ENCODE measurements at places on chromosomes 5 and 9. TPM values are rescaled to one million over a fixed set of nuclear protein-coding genes. Genes with fewer than 3 reads are reported as not detected.
A peak's percentile ranks its signal among the peaks of the same experiment; 100 is the strongest.

The ADAMTS2 gene
- total RNA-seq: 8.8 TPM

The SPAG8 gene
- total RNA-seq: 2.9 TPM

The EEIG1 gene
- 25.6 TPM for total RNA-seq

The CAPSL gene
- total RNA-seq: not detected

DNA sequence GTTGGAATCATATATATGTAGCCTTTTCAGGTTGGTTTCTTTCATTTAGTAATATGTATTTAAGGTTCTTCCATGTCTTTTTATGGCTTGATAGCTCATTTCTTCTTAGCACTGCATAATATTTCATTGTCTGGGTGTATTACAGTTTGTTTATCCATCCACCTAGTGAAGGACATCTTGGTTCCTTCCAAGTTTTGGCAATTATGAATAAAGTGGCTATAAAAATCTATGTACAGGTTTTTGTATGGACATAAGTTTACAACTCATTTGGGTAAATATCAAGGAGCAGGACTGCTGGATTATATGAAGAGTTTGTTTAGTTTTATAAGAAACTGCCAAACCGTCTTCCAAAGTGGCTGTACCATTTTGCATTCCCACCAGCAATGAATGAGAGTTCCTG is 11.7 kb downstream of the PPP6C start:
- DNase-seq: no peak
- H3K4me1 ChIP-seq: peaks cover 2% of the 10 kb centered on the region
- H3K36me3 ChIP-seq: no peaks in the 10 kb centered on the region
- no peak overlapping the region for H3K4me3 ChIP-seq
- H3K27ac ChIP-seq: no peak overlapping the region

- peak overlapping the region; percentile 82 for H3K4me3 ChIP-seq
- no peaks in the 10 kb centered on the region for H3K27me3 ChIP-seq
- peak overlapping the region; percentile 23 for H3K27ac ChIP-seq
- no peaks in the 10 kb centered on the region for H3K36me3 ChIP-seq
- no peak for DNase-seq
- H3K4me1 ChIP-seq: peaks cover 9% of the 10 kb centered on the region
Observed at GRCh38 chr5:87266914-87267573, 639 bp upstream of the RASA1 start.

GRCh38 chr9:137323531-137324331 is 21.7 kb upstream of the NRARP start:
- peaks cover 2% of the 10 kb centered on the region for H3K4me1 ChIP-seq
- H3K36me3 ChIP-seq: no peaks in the 10 kb centered on the region
- no peak for DNase-seq
- H3K4me3 ChIP-seq: no peak overlapping the region

DNA sequence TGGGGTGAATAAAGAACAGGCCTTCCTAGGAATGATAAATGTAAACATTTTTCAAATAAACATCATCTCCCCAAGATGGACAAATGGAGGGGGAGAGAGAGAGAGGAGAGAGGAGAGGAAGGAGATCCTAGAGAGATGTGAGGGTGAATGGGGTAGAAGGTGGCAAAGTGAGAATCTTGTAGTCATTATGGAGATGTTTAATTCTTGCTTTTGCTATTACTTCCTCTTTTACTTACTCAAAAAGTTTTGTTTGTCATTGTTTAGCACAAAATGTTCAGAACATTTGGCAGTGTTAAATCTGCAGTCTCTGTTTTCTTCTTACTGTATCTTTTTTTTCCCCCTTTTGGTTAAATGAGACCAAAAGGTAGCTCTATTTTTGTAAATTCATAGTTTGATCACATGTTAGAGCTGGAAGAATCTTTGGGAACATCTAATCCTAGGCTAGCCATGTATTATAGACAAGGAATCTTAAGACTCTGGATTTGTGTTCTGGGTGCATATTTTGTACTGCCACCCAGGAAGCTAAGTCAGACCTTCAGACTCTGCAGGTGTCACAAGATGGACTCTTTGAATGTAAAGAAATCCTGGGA is 266.1 kb downstream of the NTRK2 start:
- no peak for DNase-seq
- H3K4me1 ChIP-seq: no peaks in the 10 kb centered on the region
- H3K27ac ChIP-seq: no peak overlapping the region
- no peak overlapping the region for H3K4me3 ChIP-seq
- H3K36me3 ChIP-seq: no peaks in the 10 kb centered on the region
- no peaks in the 10 kb centered on the region for H3K27me3 ChIP-seq

DNA sequence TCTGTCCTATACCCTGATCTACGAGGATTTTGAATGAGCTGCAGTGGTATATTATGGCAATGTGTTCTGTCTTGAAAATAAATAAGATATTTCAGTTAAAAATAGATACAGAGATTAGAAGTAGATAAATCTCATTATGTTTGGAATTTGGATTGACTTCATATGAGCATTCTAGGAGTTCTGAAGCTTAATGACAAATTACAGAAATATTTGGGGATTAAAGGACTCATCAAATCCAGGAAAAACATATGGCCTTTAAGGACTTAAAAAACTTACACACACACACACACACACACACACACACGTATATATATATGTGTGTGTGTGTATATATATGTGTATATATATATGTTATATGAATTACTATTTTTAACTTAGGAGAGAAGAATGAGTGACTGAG is 446.9 kb upstream of the CD180 start:
- no peak overlapping the region for H3K27ac ChIP-seq
- no peak overlapping the region for H3K4me3 ChIP-seq
- no peaks in the 10 kb centered on the region for H3K36me3 ChIP-seq
- no peaks in the 10 kb centered on the region for H3K4me1 ChIP-seq
- no peaks in the 10 kb centered on the region for H3K27me3 ChIP-seq

DNA sequence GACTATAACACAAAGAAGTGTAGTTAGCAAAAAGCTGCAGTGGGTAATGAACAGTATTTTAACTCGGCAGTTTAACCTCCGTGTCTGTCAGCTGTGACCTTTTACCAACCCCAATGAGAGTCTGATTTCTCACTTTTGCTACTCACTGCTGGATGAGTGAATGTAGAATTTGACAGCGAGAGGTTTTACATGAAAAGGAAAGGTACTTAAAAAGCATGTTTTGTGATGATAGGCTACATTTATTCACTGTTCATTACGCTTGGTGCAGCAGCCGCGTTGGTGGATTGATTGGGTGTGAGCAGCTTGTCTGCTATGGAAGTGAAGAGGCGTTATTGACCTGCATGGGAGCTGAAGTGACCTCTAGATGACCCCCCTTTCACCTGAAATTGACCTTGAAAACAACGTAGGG is 867.7 kb downstream of the NR2F1-AS1 start:
- no peaks in the 10 kb centered on the region for H3K36me3 ChIP-seq
- DNase-seq: peak; percentile 52
- no peaks in the 10 kb centered on the region for H3K27me3 ChIP-seq
- no peak overlapping the region for H3K27ac ChIP-seq
- H3K4me3 ChIP-seq: no peak overlapping the region
- H3K4me1 ChIP-seq: peaks cover 4% of the 10 kb centered on the region

- no peaks in the 10 kb centered on the region for H3K27me3 ChIP-seq
- H3K36me3 ChIP-seq: no peaks in the 10 kb centered on the region
- DNase-seq: no peak
Observed at GRCh38 chr9:101792475-101792874, 54.0 kb upstream of the GRIN3A start.

GRCh38 chr9:120416781-120417427 is 163.1 kb downstream of the CDK5RAP2 start:
- no peaks in the 10 kb centered on the region for H3K27me3 ChIP-seq
- DNase-seq: no peak
- peaks cover 4% of the 10 kb centered on the region for H3K36me3 ChIP-seq
- no peak overlapping the region for H3K27ac ChIP-seq

GRCh38 chr9:113499153-113499875 is 35.8 kb downstream of the RGS3 start:
- no peak for DNase-seq
- H3K36me3 ChIP-seq: no peaks in the 10 kb centered on the region
- peaks cover 17% of the 10 kb centered on the region for H3K4me1 ChIP-seq
- no peaks in the 10 kb centered on the region for H3K27me3 ChIP-seq

DNA sequence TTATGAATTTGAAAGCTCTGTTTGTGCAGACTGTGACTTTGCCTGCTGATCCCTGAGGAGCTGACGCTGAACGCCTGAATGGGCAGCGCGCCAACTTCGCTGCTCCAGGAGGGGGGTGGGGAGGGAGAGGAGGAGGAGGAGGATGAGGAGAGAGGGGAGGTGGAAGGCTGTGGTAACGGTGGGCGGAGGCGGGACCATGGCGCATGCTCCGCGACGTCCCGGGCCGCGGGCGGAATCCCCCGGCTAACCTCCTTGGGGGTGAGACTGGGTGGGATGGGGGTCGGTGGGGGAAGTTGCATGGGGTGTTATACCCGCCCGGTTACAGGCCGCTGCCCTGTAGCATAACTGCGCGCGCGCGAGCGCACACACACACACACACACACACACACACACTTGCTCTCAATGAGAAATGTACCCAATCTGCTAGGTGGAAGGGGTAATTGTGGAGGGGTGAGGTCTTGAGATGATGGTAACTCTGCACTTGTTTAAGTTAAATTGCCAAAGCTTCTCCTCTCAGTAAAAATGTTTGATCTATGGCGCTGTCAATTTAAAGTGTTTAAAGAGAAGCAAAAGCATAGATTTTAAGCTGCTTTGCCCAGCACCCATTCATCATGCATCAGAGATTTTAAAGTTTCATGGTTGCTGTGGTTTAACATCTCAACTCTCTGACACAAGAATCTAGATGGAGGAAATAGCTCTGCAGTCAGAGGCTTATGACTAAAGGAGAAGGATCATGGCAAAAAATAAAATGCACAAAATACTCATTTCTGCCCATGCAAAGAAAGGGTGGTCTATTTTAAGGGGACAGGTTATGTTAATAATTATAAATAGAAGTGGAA is 76.6 kb upstream of the TBCA start:
- H3K27ac ChIP-seq: peak overlapping the region; percentile 5
- peaks cover 47% of the 10 kb centered on the region for H3K27me3 ChIP-seq
- DNase-seq: peak; percentile 82

- H3K27ac ChIP-seq: no peak overlapping the region
- H3K27me3 ChIP-seq: no peaks in the 10 kb centered on the region
- H3K36me3 ChIP-seq: no peaks in the 10 kb centered on the region
Observed at GRCh38 chr5:110894805-110895204, 156.0 kb downstream of the SLC25A46 start.

DNA sequence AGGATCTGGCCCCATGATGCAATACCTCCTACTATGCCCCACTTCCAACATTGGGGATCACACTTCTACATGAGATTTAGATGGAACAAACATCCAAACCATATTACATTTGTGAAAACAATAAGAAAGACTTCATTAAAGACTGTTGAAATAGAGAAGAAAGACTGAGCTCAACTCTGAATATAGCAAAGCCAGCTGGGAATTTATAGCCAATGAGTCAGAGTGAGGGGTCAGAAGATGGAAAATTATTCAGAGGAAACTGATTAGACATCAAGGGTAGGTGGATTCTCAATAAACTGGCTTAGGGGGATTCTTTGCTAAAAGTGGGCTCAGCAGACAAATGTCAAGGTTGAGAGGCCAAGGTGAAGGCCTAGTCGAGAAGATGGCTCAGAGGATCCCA is 25.6 kb downstream of the BTF3 start:
- H3K27me3 ChIP-seq: no peaks in the 10 kb centered on the region
- DNase-seq: no peak
- no peaks in the 10 kb centered on the region for H3K36me3 ChIP-seq
- no peak overlapping the region for H3K27ac ChIP-seq
- H3K4me1 ChIP-seq: no peaks in the 10 kb centered on the region

GRCh38 chr9:8456344-8456743 is 656.8 kb upstream of the DMAC1 start:
- no peak overlapping the region for H3K27ac ChIP-seq
- no peak overlapping the region for H3K4me3 ChIP-seq
- no peaks in the 10 kb centered on the region for H3K27me3 ChIP-seq

DNA sequence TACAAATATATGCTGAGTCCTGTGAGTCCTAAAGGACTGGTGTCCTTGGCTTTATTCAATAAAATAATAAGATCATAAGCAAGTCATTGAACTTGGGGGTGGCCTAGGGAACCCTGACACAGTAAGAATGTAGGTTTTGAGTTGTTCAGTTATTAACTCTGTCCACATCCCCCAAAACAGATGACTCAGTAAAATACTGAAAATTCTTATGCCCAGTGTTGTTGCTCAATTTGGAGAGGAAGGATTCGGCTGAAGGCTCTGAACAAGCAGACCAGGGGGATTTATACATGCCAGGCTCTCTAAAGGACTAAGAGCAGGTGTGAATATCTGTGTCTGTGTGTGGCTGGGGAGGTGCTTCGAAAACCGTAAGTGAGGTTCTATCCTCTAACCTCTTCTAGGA is 173.7 kb downstream of the RMI1 start:
- peaks cover 22% of the 10 kb centered on the region for H3K27me3 ChIP-seq
- H3K4me1 ChIP-seq: no peaks in the 10 kb centered on the region
- no peak overlapping the region for H3K4me3 ChIP-seq
- H3K27ac ChIP-seq: no peak overlapping the region
- no peak for DNase-seq
- no peaks in the 10 kb centered on the region for H3K36me3 ChIP-seq

DNA sequence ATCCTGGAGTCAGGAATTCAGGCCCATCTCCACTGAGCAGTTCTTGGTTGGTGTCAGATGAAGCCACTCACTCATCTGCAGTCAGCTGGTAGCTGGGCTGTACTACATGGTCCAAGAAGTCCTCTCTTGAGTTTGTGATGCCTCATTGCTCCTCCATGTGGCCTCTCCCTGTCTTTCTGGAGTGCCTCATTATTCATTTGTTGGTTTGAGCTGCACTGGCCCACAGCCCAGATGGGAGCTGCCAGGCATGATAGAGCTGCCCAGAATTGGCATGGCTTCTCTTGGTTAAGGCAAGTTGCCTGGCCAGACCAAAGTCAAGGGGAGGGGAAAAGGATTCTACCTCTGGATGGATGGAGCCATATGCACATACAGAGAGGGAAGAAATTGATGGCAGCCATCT is 8.0 kb downstream of the PTCD2 start:
- no peak overlapping the region for H3K4me3 ChIP-seq
- H3K27ac ChIP-seq: no peak overlapping the region
- peaks cover 30% of the 10 kb centered on the region for H3K36me3 ChIP-seq
- H3K4me1 ChIP-seq: no peaks in the 10 kb centered on the region
- H3K27me3 ChIP-seq: no peaks in the 10 kb centered on the region

All from cardiac muscle cell (in vitro differentiated cells and primary cell).